ENCODE measurements at places on chromosomes 1 and 21. TPM values are rescaled to one million over a fixed set of nuclear protein-coding genes. Genes with fewer than 3 reads are reported as not detected.

TP73 gene
- total RNA-seq, result 0.69 TPM

GRCh38 chr1:8461351-8462110 lies 143.6 kb downstream of the SLC45A1 start:
- no peak overlapping the region for H3K27ac ChIP-seq
- no peaks in the 10 kb centered on the region for H3K27me3 ChIP-seq
- no peak for DNase-seq

DNA sequence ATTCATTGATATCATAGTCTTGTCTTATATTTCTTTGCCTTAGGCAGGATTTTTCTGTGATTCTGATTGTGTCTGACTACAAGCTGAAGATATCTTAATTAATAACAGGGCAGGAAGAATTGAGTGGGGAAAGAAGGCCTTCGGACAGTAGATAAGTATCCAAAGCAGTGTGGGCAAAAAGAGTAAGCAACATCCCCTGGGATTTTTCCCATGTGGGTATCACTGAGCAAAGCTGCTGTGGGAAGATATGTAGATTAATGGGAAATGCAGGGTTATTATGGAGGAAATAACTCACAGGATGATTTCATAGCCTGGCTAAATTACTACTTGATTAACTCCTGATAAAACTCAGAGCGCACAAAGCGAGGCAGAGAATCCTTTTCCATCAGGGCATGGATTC lies 55.7 kb downstream of the RGS5 start:
- no peak overlapping the region for H3K27ac ChIP-seq
- DNase-seq, result no peak
- H3K4me1 ChIP-seq, result no peaks in the 10 kb centered on the region
- no peaks in the 10 kb centered on the region for H3K36me3 ChIP-seq
- no peaks in the 10 kb centered on the region for H3K27me3 ChIP-seq

NBPF6 gene
- total RNA-seq, result not detected

- H3K4me3 ChIP-seq, result no peak overlapping the region
- H3K27me3 ChIP-seq, result no peaks in the 10 kb centered on the region
- H3K27ac ChIP-seq, result no peak overlapping the region
- H3K4me1 ChIP-seq, result no peaks in the 10 kb centered on the region
These were observed 134.6 kb downstream of the TNFSF18 start for GRCh38 chr1:172916116-172916515.

TXLNA gene
- total RNA-seq, result 70.7 TPM

TMEM240 gene
- total RNA-seq, result not detected

DNA sequence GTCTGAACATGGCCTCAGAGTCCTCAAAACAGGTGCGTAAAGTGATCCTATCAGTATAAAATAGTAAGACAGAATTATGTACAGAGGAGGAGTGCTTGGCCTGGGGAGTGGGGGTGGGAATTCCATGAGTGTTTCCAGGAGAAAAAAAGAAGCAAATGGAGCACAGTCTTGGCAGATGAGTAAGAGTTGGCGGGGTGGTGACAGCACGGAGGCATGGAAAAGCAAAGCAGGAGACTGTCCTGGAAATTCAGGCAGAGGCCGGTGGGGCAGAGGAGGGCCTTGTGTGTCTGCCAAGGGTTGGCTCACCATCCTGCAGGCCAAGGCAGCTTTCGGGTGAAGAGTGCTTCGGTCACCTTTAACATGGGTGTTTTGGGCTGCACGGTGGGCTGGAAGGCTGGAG lies 63.4 kb downstream of the OPTC start:
- no peak overlapping the region for H3K4me3 ChIP-seq
- no peak for DNase-seq
- H3K27ac ChIP-seq, result no peak overlapping the region
- peaks cover 1% of the 10 kb centered on the region for H3K27me3 ChIP-seq

KDF1 gene
- 2.4 TPM for total RNA-seq

DNA sequence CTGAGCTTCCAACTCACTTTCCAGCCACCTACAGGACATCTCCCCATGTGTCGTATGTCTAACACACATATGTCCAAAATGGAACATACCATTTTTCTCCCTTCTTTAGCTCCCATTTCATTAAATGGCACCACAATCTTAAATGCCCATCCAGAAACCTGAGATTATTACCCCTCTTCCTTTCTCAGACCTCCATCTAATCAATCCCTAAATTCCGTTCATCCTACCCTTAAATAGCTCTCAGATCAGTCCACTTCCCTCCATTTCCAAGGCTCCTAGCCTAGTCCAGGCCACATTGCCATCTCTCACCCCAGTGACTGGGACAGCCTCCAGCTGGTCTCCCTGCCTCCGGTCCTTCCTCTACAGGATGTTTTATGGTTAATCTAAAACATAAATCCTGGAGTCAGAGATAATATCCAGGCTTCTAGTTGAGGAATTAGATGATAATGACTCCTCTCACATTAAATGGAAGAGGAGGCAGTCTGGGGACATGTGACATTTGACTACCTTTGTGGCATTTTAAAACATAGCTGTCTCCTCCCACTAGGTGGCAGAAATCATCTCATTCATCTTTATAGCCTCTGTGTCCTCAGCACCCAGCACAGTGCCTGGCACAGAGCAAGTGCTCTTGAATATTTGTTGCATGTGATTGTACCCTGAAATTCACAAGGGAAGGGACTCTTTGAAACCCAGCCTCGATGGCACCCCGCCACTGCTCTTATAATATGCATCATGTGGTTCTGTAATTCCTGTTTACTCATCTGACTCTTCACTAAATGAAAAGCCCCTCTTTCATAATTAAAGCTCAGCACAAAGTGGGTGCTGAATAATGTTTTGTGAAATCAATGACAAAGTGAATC lies 102.3 kb downstream of the TMEM53 start:
- no peak overlapping the region for H3K4me3 ChIP-seq
- H3K27me3 ChIP-seq, result peaks cover 6% of the 10 kb centered on the region
- no peak overlapping the region for H3K27ac ChIP-seq
- 0 out of 2 replicates have a peak, but pooled peaks cover 1% of the 10 kb centered on the region for H3K36me3 ChIP-seq
- peak; percentile 39 for DNase-seq

DNA sequence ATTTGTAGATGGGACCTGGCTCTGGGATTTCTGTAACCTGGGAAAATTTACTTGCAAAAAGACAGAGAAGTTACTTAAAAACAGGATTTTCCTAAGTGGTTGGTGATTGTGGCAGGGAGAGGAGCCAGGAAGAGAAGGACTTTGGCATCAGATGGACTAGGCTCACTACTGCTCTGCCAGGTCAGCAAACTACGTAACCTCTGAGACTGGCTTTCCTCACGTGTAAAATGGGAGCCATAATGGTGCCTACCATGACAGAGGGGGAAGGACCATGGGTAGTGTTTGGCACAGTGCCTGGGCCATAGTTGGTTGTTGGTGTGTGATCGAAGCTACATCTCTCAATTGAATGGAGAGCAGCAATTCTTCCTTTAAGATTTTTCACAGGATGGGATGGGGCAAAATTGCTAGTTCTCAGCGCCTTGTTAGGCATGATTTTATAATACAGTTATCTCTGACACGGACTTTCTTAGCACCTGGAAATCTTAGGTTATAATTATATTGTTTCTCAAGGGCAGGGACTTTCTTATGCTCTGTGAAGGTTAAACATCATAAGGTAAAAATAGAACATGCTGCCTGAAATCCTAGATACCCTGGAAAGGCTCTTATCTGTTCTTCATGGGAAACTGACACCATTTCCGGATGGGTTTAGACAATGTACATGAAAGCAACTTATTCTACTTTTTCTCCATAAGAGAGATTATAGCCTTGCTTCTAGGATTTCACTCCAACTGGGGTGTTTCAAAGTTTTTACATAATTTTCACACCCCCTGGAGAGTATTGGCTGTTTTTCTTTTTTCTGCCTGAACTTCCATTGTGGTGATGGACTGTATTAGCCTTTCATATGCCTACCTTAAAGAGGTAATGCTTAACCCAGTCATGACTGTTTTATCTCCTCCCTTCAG lies 10.9 kb downstream of the ROR1 start:
- H3K27ac ChIP-seq, result no peak overlapping the region
- H3K4me1 ChIP-seq, result peaks cover 17% of the 10 kb centered on the region
- no peak for DNase-seq
- no peaks in the 10 kb centered on the region for H3K27me3 ChIP-seq

- DNase-seq, result no peak
- H3K4me1 ChIP-seq, result no peaks in the 10 kb centered on the region
- H3K27ac ChIP-seq, result no peak overlapping the region
- no peaks in the 10 kb centered on the region for H3K36me3 ChIP-seq
- H3K4me3 ChIP-seq, result no peak overlapping the region
These were observed 37.6 kb downstream of the MCOLN2 start for GRCh38 chr1:84959294-84959693.

ZNF697 gene
- total RNA-seq, result 7.1 TPM

GRCh38 chr1:186781730-186782129 lies 47.0 kb upstream of the PLA2G4A start:
- no peaks in the 10 kb centered on the region for H3K4me1 ChIP-seq
- H3K4me3 ChIP-seq, result no peak overlapping the region
- no peaks in the 10 kb centered on the region for H3K27me3 ChIP-seq
- H3K27ac ChIP-seq, result no peak overlapping the region
- no peaks in the 10 kb centered on the region for H3K36me3 ChIP-seq

GRCh38 chr1:65527707-65528503 lies 107.4 kb downstream of the LEPR start:
- no peak for DNase-seq
- H3K4me3 ChIP-seq, result no peak overlapping the region
- no peaks in the 10 kb centered on the region for H3K36me3 ChIP-seq
- no peak overlapping the region for H3K27ac ChIP-seq
- H3K4me1 ChIP-seq, result 0 out of 2 replicates have a peak, but pooled peaks cover 4% of the 10 kb centered on the region

AMIGO1 gene
- 1.00 TPM for total RNA-seq

OR10Z1 gene
- not detected for total RNA-seq
